Activated CD4-positive, alpha-beta memory T cell treated with anti-CD3 and anti-CD28 coated beads, Interleukin-2, amount 10 ng/mL, durations not matched to agents 7 days and 5 days (primary cell): ENCODE measurements at places on chromosomes 7 and 10. TPM values are rescaled to one million over a fixed set of nuclear protein-coding genes. Genes with fewer than 3 reads are reported as not detected.

Gene HERC4
- 64.2 TPM for total RNA-seq

Gene KIF11
- total RNA-seq: 78.5 TPM

Gene PHKG1
- 1.5 TPM for total RNA-seq

Gene GIMAP4
- 277 TPM for total RNA-seq

Gene WIPF3
- total RNA-seq: not detected

Gene FAM25G
- not detected for total RNA-seq

DNA sequence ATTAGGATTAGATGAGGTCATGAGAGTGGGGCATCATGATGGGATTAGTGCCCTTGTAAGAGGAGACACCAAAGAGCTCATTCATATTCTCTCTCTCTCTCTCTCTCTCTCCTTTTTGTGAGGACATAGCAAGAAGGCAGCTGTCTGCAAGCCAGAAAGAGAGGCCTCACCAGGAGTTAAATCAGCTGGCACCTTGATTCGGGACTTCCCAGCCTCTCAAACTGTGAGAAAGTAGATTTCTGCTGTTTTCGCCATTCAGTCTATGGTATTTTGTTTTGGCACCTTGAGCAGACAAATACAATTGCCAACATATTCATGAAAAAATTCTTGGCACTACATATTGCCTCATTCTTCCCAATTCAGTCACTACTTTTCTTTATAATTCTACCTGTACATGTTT is 20.6 kb upstream of the ATAD1 start:
- no peak for DNase-seq
